ENCODE measurements at places on chromosomes 7 and 10. TPM values are rescaled to one million over a fixed set of nuclear protein-coding genes. Genes with fewer than 3 reads are reported as not detected.

Gene HELLS
- 23.4 TPM for total RNA-seq

Gene ZNF800
- total RNA-seq, result 12.4 TPM

Gene WAPL
- 23.6 TPM for total RNA-seq

Gene PNLIP
- total RNA-seq, result not detected

Gene LDB3
- total RNA-seq, result not detected

Gene UBE2H
- total RNA-seq, result 46.4 TPM

Gene TRIM50
- not detected for total RNA-seq

Gene NRP1
- 221 TPM for total RNA-seq

Gene PDZD7
- total RNA-seq, result 2.6 TPM

Data from myometrial cell (primary cell).